Amygdala (tissue), 56 donors: ENCODE measurements at places on chromosomes 1 and 21.

DNA sequence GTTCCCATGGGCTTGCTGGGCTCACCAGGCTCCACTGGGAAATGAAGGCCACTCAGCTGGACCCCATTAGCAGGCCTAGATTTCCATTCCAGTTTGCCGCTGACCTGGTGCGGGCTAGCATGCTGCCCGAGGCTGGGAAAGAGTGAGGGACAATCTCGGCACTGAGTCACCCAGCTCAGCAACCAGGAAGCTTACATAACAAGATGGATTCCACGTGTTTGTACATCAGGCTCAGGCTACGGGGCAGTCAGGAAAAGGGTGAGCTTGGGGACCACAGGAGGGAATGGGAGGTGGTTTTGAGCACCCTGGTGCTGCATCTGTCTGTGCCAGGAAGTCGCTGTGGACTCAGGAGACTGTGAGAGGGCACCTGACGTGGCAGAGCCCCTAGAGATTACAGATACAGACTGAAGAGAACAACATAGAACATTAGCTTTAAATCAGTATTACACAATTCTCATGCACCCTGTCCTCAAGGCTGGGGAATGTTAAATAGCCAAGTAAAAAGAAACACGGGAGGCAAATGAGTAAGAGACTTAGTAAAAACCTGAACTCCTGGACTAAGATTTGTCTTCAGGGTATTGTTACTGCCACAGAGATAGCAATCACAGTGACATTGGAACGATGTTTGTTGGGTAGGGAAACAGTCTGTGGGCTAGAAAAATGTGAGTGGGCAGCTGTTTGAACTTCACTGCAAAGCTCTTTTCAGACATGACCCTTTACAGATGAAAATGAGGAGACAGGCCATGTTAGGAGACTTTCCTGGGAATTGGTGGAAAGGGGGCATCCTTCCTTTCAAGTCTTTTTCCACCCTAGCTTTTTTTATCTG, 51.1 kb downstream of the GLUL start:
- DNase-seq: no peak

DNA sequence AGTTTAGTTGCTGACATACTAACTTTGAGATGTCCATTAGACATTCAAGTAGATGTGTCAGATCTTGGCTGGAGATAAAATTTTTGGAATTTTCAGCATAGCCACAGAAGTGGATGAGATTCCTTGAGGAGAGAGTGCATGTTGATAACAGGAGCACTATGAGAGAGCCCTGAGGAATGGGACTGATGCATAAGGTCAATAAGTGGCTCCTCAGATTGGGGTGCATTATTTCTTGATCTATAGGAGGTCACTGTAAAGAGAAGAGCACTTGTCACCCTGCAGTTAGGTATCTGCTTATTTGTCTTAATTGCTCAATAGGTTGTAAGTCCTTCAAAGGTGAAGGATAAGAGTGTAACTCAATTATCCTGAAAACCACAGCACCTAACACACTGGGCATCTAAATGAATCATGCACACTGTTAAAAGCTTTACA, 52.0 kb upstream of the TACSTD2 start:
- no peak for DNase-seq

DNA sequence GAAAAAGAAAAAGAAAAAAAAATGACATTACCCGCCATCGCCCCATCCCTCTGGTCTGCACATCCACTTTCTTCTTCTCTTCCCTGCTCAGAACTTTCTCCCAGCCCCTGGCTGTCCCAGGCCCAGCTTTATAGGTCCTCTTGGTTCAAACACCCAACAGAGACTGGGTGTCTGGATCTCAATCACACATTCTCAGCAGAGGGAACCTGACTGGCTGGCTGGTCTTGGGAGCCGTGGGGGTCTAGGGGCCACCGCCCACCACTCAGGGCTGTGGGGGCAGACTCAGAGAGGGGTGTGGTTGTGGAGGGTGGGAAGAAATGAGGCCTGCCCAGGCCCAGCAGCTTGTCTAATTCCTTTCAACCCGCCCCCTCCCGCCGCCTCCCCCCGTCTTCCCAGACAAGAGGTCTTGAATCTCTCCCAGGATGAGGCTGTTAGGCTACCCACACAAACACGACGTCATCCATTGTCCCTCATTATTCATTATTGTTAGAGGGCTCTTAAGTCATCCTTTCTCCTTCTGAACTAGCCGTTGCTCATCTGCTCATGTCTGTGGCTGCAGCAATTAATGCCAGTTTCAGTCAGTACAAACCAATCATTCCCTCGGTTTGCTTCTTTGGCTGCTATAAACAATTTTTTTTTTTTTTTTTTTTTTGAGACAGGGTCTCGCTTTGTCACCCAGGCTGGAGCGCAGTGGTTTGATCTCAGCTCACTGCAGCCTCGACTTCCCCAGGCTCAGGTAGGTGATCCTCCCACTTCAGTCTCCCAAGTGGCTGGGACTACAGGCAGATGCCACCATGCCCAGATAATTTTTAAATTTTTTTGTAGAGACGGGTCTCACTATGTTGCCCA, 40.6 kb upstream of the CLIC4 start:
- peak; percentile 66 for DNase-seq

- DNase-seq: no peak
These were observed 692.0 kb upstream of the NR5A2 start for GRCh38 chr1:199335496-199335895.

DNA sequence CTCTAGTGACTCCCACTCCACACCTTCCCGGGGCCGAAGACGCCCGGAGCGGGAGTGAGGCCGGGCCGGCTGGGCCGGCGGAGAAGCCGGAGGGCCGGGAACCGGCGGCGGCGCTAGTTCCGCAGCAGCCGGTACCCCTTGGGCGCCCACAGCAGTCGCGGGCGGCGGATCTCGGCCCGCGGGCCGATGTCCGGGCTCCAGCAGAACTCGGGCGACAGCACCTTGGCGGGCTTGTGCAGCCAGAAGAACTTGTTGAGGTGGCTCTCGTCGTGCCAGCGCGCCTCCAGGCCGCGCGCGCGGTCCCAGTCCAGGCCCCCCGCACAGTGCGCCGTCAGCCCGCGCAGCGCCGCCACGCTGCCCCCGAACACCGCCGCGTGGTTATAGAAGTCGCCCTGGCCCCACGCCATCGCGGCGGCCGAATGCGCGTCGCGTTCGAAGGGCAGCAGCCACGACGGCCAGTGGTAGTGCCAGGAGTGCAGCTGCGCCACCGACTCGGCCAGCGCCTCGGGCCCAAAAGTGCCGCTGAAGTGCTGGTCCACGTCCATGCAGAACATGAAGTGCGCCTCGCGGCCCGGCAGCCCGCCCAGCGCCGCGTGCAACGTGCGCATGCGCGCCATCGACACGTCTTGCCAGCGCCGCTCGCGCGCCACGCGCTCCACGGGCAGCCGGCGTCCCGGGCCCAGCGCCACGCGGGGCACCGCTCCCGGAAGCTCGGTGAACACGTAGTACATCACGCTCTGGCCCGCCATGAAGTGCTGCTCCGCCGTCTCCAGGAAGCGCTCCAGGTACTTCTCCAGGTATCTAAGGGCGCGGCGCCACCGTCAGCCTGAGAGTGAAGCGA, 14.0 kb downstream of the A3GALT2 start:
- DNase-seq: no peak

DNA sequence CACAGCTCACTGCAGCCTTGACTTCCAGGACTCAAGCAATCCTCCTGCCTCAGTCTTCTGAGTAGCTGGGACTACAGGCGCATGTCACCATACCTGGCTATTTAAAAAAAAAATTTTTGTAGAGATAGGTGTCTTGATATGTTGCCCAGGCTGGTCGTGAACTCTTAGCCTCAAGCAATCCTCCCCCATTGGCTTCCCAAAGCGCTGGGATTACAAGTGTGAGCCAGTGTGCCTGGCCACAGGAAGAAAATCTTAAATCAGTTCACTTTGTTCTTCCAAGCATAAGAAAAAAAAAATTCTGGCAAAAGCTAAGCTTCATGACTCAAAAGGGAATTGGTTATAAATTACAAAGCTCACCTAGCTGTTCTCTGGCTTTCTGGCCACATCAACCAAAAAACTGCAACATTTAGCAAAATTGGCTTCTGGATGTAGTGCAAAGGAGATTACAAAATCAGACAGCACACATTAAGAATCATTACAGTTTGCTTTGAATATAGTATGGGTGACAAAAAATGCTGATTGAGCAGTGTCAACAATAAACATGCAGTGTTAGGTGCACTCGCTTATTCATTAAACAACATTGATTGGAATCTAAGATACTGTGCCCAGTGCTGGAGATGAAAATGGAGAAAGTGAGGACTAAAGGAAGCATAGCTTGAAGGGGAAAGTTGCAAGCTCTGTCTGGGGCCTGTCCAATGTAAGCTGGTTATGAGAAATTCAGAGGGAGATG, 76.7 kb downstream of the KCTD3 start:
- no peak for DNase-seq

GRCh38 chr1:89274411-89274857, 1.8 kb upstream of the GBP5 start:
- DNase-seq: no peak

- DNase-seq: no peak
These were observed 12.9 kb downstream of the MEAF6 start for GRCh38 chr1:37501661-37502060.

DNA sequence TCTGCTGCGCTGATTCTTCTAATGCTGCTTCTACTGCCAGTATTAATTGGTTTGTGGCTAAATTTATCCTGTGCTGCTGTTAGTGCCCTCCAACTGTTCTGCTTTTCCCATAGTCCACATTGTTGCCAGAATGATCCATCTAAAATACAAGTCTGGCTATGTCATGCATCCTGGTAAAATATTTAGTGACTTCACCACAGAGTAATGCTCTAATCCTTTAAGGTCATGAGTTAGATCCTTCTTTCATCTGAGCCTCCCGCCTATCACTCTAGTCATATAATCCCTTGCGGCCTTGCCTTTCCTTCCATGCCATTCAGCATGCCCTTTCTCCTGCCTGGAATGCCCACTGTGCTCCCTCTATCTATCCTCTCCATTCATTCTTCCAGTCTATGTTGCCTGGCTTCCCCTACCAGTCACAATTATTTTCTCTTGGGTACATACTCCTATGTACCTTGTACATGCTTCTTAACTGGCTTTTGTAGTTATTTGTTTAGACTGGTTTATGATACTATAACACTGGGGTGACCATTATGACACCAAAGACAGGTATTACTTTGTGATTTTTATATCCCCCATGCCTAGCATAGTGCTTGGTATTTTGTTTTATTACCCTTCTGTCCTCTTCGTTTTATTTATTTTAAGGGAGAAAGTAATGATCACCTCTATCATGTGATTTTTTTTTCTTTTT, 144.0 kb downstream of the MAGI3 start:
- DNase-seq: no peak

DNA sequence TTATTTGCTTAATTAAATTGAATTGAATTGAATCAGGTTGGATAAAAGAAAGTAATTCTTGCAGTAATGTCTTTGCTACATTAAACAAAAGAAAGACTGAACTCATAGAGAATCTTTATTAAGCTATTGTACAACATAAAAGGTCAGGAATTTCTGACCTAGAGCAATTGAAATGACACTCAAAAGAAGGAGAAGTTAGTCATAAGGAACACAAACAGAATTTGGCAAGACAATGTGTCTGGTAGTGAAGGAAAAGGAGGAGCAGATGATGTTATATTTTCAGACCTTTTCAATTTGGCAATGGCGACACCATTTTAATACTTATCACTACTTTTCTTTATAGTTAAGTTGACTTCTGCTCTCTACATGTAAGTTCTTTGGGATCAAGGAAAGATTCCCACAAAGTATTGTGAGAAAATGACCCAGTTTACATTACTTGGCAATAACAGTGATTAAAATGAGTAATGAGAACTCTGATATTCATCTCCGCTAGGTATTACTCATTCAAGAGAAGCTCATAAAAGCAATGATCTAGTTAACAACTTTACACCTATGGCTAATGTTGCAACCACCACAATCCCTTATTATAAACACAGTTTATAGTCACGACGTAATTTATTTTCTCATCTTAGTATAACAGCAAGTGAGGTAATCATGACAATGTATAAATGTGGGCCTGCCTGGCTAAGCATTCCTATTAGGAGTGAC, 14.7 kb upstream of the KRTAP21-1 start:
- no peak for DNase-seq

DNA sequence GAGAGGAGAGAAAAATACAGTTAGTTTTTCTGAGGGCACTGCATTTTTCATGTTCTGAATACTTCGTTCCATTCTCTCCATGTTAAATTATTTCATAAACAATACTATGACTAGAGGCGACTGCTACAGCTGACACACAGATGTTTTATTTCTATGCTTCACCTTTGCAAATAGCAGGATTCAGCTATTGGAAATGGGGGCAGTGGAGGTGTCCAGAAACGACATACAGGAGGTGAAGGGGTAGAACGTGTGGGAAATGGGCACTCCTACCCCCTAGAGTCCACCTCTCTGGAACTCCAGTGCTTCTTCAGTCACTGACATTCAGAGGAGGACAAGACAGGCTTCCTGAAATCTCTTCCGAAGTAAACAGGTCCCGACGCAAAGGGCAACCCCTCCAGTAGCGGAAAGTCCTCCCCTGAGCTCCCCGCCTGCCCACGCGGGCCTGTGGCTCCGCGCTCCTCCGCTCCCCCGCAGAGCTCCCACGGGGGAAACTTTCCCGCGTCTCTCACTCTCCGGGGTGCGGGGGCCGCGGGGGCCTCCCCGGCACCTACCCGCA, 480 bp downstream of the DPYD start:
- no peak for DNase-seq
